ENCODE measurements at places on chromosomes 2 and 18.

DNA sequence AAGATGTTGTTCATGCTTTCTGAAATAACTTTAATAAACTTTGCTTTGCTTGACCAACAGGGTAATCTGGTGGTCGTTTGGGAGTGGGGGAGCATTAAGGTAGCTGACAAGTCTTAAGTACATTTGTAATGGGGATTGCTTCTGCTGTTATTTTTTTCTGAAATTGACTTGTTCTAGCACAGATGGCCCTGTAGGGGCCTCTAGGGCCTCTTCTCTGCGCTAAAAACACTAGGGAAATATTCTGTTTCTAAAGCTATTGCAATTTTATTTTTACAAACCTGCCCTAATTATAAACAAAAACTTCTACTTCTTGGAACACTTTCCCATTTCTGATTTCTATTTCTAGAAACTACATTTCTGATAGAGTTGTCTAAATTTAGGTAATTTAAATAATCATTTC, 191.3 kb upstream of the KCNJ3 start:
- no peak for DNase-seq

GRCh38 chr18:11289248-11289647, 139.9 kb upstream of the PIEZO2 start:
- no peak for DNase-seq

DNA sequence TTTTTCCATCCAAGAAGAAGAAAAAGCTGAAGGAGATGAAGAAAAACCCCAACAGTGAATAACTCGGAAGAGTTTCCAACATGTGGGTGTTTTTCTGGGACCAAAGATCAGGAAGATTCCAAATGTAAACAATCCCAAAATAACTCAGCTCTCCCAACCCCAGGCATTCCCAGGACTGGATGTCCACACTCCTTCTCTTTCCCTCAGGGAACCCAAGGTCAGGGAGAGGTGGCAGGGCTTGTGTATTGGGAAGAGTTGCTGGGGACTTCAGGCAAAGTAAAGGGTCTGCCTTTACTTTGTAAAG, 268.0 kb downstream of the DYSF start:
- DNase-seq: no peak

GRCh38 chr2:95390272-95390880, 12.1 kb upstream of the FAHD2A start:
- DNase-seq: no peak

DNA sequence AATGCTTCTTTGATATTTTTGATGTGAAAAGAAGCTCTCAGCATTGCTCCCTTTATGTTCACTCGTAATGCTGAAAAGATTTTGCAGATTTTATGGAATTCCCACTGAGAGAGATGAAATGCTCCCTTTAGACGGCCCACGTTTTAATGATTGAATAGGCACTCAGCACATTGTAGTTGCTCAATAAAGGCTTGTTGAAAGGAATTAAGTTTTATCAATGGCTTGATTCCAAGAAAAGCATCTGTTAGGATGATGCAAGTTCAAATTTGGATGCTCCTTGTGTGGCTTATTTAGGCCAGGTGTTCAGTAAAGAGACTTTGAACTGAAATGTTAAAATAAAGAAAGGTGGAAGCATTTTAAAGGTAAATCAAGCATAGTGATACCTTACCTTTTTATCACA, 725.1 kb downstream of the EPHA4 start:
- no peak for DNase-seq

GRCh38 chr2:196242131-196242620, 70.8 kb upstream of the STK17B start:
- DNase-seq: no peak

DNA sequence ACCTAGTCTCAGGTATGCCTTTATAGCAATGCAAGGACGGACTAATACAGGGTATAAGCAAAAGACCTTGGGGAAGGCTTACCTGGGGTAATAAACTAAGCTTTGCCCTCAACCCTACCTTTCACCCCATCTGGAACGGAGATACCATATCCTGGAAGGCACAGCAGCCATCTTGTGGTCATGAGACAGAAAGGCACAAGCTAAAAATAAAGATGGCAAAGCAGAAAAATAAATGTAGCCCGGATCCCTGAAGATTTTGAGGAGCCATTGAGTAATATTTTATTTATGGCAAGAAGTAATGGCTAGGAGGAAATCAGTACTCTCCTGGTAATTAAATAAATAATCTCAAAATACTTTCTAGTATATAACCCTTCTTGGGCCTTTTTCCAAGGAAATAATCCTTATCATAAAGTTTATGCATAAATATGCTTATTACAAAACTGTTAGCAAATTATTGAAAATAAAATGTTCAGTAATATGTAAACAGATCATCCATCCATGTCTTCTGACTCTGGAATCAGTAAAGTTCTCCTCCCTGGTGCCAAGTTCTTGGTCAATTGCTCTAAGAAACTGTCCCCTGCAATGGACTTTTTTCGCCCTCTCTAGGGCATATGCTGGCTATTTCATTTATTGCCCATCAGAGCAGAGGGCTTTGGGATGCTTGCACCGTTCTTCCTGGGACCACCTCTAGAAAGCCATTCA, 198.7 kb downstream of the SPP2 start:
- no peak for DNase-seq

DNA sequence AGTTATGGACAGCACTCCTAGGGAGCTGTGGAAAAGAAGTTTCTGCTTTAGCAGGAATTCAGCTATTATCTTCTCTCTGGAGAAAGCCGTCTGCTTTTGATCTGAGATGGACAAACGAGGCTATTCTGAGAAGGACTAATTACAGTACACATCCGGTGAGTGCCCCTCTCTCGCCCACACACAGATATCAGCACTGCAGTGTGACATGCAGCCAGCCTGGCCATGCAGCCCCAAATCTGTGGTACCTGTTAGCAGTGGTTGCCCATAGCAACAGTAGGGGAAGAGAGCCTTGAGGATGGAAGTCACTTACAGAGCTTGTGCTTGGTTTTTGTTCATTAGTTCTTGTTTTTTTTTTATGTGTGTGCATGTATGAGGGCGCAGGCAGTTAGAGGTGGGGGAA, 73.9 kb upstream of the TRIB2 start:
- no peak for DNase-seq

DNA sequence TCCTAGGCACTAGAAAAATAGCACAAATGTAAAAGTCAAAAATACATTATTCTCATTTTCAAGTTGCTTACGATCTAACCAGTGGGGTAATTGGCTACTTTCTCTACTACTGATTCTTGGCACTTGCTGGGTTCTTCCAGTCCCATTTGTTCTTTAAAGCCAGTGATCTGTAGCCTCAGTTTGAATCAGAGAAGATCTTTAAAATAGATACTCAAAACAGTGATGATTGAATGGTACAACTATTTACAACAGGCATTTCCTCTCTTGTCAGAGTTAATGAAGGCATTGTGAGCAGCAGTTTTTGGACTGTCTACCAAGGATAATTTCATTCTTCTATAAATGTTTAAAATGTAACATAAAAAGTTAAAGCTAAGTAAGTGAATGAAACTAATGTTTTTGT, 128.3 kb upstream of the FSIP2 start:
- DNase-seq: no peak

- no peak for DNase-seq
These were observed 36.8 kb upstream of the IGFBP2 start for GRCh38 chr2:216596236-216596979.

DNA sequence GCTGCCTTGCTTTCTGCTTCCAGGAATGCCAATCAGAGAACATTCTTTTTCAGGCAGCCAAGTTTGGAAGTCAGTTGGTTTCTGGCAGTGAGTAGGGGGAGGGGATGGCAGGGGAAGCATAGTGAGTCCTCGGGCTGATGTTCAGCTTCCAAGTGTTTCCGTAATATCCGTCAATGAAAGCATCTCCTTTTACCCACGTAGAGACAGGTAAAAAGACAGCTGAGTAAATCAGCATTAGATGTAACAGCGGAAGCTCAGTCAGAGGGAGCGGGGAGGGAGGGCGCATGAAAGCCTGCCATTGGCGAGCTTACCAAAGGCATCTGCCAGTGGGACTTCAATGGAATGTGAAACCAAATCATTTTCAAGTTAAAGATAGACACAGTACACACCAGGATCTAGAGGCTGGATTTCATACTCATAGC, 117.1 kb upstream of the DTNA start:
- no peak for DNase-seq

DNA sequence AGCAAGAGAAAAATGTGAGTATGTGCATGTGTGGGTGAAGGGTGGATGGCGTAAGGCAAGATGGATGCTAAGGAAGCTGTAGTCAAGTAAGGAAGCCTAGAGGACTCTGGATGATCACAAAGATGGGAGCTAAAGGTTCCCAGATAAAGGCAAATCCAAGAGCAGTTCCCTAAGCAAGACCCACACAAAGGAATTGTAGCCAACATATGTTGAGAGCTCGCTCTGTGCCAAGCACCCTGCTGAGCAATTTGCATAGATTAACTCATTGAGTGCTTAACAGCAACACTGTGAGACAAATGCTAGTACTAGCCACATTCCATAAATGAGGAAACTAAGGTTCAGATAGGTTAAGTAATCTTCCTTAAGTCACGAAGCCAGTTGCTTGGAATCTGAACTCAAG, 132.6 kb downstream of the C1D start:
- no peak for DNase-seq

DNA sequence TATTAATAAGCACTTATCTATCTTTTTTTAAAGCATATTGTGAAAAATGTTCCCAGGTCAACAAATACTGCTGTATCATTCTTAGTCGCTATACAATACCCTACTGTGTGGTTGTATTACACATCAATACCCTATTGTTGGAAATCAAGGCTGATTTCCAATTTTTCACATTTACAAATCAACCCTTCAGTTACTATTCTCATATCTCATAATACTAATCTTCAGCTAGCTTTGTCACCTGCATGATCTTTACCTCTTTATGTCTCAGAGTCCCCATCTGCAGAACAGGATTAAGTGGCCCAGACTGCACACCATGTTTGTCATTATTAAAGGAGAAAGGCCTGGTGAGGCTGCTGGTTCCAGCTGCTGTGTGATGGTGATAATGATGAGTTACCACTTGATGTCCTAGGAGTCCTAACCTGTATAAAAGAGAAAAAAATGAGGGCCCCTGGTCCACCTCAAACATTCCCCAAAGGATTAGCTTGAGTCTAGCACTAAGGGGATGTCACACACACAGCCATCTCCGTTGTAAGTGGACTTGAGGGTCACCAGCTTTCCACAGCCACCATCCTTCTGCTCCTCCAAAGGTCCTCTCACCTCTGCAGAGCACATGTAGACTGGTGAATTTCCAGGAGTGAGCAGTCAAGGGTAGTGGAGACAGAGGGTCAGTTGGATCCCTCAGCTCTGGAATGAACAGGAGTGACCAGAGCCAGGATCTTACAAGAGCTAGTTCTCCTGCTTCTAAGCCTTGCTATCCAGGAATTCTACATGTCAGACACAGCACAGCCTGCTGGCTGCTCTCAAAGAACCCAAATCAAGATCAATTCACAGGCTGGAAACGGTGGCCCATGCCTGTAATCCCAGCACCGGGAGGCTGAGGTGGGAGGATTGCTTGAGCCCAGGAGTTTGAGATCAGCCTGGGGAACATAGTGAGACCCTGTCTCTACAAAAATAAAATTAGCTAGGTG, 36.0 kb upstream of the BIN1 start:
- DNase-seq: no peak

- no peak for DNase-seq
These were observed 27.5 kb downstream of the ZNF516 start for GRCh38 chr18:76467371-76468190.

- DNase-seq: no peak
These were observed 138.6 kb downstream of the TPO start for GRCh38 chr2:1551905-1552304.

- DNase-seq: no peak
These were observed 264.5 kb downstream of the MEIS1 start for GRCh38 chr2:66699416-66699792.

DNA sequence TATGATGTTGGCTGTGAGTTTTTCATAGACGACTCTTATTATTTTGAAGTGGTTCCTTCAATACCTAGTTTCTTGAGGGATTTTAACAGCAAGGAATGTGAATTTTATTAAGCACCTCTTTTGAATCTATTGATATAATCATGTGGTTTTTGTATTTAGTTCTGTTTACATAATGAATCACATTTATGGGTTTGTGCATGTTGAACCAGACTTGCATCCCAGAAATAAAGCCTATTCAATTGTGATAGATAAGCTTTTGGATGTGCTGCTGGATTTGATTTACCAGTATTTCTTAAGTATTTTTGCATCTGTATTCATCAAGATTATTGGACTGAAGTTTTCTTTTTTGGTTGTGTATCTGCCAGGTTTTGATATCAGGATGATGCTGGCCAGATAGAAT, 131.6 kb upstream of the SCN7A start:
- no peak for DNase-seq

DNA sequence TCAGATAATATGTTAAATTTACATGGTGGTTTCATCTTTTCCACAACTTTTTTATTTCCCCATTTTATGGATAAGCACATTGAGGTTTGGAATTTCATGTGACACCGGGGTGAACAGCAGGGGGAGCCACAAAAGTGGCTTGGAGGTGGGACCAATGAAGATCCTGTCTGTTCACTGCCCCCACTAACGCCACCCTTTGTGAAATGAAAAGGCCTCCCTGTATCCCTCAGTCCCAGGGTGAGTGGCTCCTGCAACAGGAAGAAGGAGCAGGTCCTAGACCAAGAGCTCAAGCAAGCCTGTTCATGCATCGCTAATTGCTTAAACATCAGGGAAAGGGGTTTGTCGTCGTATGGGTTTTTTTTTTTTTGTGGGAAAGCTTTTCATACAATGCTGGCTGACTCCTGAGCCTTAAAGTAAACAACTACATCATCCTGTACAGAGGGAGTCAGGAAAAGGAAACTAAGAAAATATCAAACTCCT, 267.8 kb upstream of the EPAS1 start:
- no peak for DNase-seq

- DNase-seq: no peak
These were observed 43.6 kb downstream of the TSPYL6 start for GRCh38 chr2:54212456-54212855.

DNA sequence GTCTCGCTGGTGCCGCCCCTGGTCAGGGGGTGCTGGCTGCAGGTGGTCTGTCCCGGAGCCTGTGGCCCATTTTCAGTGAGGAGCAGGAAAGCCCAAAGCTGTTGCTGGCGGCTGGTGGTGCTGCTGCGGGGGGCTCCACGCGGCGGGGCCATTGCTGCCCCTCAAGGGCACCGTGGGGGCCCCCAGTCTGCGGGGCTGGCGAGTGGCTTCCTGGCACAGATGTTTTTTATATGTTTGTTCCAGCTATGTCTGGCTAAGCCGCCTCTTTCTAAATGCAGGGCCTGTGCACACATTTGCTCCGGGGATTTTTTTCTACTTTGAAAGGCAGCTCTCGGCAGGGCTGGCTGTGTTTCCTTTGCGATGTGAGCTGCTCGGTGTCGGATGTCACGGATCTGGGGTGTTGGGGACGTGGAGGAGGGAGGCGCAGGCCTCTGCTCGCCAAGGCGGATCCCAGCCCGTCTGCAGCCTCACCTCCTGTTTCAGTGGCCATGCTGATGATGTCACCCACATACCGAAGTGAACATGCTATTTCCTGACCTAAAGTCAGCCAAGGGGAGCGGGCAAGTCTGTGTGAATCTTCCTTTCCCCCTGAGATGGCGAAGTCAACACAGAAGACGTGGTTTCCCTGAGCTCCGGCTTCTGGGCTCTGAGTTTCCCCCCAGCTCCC, 112.0 kb upstream of the CTDP1 start:
- no peak for DNase-seq

- DNase-seq: no peak
These were observed 63.0 kb downstream of the GLI2 start for GRCh38 chr2:120798567-120799247.

Data from stimulated activated CD4-positive, alpha-beta T cell treated with anti-CD3 and anti-CD28 coated beads, Interleukin-4, amount 100 ng/mL, for 4 hours (primary cell).